ENCODE measurements at places on chromosomes 4 and X. TPM values are rescaled to one million over a fixed set of nuclear protein-coding genes. Genes with fewer than 3 reads are reported as not detected.

The SOWAHD gene
- 0.12 TPM for total RNA-seq

The RAI2 gene
- total RNA-seq, result 0.17 TPM

The ABLIM2 gene
- total RNA-seq, result 7.8 TPM

The FDCSP gene
- total RNA-seq, result not detected

The TREX2 gene
- 1.4 TPM for total RNA-seq

The DCAF12L1 gene
- not detected for total RNA-seq

The IGSF1 gene
- total RNA-seq, result 0.28 TPM

The TSPYL2 gene
- total RNA-seq, result 31.7 TPM

The GEMIN8 gene
- total RNA-seq, result 9.9 TPM

The RHOXF1 gene
- total RNA-seq, result not detected

The F9 gene
- total RNA-seq, result not detected

The C4orf50 gene
- not detected for total RNA-seq
